ENCODE measurements at places on chromosomes 7 and 10.

GRCh38 chr10:132542819-132543218 is 5.2 kb downstream of the INPP5A start:
- no peak for DNase-seq

DNA sequence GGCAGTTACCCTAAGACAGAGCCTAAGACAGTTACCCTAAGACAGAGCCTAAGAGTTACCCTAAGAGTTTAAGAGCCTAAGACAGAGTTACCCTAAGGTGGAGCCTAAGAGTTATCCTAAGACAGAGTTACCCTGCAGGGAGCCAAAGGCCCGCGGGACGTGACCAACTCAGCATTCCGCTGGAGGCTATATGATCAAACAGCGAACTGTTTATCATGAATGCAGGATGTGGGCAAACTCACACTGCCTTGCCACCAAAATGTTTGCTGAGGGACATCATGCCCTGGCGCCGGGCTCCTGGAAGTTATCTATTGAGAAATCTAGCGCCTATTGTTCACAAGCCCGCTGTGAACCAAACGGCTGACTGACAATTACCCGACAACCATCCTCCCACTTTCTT is 49.9 kb downstream of the BLVRA start:
- DNase-seq, result no peak

DNA sequence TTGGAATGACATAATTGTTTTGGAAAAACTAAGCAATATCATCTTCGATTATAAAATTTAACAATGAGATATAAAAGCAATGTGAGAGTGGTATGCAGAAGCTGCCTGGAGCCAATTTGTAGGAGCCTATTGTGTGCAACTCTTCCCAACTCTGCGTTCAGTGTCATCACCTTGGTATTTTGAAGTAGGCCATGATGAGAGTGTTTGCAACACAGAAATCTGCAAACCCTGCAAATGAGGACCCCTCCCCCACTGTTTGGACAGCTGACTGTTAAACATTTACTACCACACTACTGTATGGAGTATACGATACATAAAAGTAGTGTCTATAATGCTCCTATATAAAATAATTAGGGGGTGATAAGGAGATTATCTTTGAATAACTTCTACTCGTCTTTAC is 531.3 kb downstream of the ATRNL1 start:
- DNase-seq, result no peak

- DNase-seq, result no peak
These were observed 119.5 kb downstream of the GPR158 start for GRCh38 chr10:25294032-25294926.

GRCh38 chr7:732094-732541 is 5.0 kb upstream of the PRKAR1B start:
- DNase-seq, result no peak

- no peak for DNase-seq
These were observed 140.3 kb upstream of the LAMB4 start for GRCh38 chr7:108270385-108271015.

- peak; percentile 91 for DNase-seq
These were observed 13.8 kb upstream of the SEC24C start for GRCh38 chr10:73730153-73730906.

GRCh38 chr7:16847381-16847860 is 34.4 kb downstream of the AGR3 start:
- no peak for DNase-seq

DNA sequence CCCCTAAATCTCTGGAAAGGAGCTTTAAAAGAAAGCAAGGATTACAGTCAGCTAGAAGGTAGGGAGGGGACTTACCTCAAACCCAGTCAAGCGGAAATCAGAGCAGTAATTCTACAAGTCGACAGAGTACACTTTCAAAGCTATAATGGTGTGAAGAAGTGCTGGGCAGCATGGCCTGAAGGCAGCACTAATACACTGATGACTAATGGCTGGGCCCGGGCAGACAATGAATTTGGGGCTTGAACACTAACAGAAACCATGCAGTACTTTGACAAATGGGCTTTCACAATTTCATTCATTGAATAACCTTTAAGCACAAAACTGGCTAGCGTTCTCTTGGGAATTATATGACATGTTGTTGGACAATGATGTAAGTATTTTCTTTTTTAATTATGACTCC is 4.7 kb downstream of the GLI3 start:
- no peak for DNase-seq

- no peak for DNase-seq
These were observed 41.7 kb upstream of the EZH2 start for GRCh38 chr7:148925836-148926235.

- no peak for DNase-seq
These were observed 806.1 kb downstream of the TNS3 start for GRCh38 chr7:46775776-46776175.

GRCh38 chr7:36262309-36263094 is 109.4 kb downstream of the EEPD1 start:
- DNase-seq, result no peak

DNA sequence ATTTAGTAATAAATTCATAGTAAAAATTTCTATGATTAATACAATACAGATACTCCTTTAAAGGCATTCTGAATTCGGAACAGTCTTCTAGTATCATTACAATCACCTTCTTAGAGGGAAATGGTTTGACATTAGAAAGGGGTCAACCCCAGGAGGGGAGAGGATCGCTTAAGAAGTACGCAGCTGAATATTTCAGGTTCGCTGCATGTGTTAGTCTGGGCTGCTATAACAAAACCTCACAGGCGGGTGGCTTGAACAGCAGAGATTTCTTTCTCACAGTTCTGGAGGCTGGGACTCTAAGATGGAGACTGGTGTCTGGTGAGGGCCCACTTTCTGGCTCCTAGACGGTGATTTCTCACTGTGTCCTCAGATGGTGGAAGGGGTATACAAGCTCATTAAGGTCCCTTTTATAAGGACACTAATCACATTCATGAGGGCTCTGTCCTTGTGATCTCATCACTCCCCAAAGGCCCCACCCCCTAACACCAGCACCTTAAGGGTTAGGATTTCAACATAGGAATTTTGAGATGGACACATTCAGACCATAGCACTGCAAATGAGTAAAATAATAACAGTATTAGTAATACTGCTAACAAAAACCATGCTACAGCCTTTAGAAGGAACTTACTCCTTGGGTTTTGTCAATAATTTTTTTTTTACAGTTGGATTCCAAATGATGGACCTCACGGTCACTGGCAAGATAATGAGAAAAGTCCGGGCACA is 34.0 kb downstream of the GNA12 start:
- no peak for DNase-seq

DNA sequence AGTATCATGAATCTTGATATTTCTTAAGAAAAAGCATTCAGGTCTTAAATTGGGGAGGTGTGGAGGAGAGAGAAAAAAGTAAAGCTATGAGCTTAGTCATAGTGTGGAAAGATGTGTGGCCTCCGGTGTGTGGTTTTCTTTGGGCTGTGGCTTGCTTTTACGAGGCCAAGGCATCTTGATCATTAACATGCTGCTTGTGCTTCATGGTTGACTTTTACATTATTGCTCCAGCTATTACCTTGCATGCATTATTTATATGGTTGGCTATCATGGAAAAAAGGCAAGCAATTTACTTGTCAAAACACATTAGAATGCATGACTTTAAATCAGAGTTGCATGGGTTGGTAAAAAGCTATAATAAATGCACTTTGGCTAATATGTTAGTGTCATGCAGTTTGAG is 300.7 kb upstream of the ADARB2 start:
- no peak for DNase-seq

DNA sequence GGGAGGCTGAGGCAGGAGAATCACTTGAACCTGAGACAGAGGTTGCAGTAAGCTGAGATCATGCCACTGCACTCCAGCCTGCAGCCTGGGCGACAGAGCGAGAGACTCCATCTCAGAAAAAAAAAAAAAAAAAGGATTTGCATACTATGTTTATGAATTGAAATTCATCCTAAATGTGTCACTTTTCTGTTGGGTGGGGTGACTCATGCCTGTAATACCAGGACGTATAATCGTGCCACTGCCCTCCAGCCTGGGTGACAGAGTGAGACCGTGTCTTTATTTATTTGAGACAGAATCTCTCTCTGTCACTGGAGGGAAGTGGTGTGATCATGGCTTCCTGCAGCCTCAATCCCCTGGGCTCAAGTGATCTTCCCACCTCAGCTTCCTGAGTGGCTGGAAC is 5.8 kb downstream of the ZNF212 start:
- DNase-seq, result no peak

DNA sequence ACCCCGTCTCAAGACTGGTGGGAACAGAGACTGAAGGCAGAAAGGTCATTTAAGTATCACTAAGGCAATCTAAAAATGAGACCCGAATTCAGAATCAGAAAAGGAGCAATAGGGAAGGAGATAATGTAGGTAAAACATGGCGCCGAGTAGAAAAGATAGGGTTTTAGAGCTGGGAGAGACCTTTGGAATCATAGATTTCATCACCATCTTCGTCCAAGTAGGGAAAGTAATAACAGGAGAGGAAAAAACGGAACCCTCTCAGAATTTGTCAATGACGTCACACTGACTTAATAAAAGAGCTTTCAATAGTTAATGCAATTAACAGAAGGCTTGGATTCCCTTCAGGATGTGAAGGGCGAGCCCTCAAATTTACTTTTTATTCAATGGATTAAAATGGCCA is 1.0 kb upstream of the UBN2 start:
- DNase-seq, result no peak

DNA sequence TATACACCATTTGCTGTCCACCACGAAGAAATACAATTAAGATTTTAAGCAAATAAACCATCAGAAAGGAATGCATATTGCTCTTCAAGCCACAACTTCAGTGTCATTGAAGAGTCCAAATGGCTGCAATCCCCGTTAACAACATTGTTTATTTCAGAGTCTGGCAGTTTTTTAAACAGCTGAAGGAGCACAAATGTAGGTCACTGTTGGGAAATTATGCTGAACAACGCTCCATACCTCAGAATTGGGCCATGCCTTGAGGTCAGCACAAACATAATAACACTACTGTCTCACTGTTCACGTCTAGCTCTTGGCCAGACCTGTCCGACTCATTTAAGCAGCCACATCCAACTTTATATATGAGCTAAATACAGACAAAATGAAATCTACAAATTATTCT is 453.9 kb upstream of the GHITM start:
- no peak for DNase-seq

- no peak for DNase-seq
These were observed 1.9 kb downstream of the DMTF1 start for GRCh38 chr7:87154166-87154565.

DNA sequence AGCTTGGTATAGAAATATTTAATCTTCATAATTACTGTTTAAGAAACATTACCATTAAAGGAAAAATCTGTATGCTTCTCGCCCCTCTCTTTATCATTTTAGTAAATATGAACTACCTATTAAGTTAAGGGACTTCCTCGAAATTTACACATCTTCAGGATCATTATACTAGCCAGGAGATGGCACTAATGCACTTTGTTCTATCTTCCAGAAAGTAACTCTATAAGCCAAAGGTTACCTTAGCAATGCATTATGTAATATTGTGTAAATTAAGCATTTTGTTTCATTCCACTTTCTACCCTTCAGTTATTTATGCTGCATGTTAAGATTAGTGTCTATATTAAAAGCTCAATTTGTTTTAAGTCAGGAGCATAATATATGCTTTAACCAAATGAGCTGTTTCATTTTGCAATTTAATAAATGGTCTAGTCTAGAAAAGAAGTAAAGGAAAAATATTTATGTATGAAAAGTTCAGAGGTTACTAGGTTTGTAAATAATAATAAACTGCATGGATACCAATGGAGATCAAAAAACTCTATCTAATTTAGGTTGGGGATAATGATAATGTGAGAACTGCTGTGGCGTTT is 128.5 kb downstream of the ANKRD7 start:
- DNase-seq, result no peak

DNA sequence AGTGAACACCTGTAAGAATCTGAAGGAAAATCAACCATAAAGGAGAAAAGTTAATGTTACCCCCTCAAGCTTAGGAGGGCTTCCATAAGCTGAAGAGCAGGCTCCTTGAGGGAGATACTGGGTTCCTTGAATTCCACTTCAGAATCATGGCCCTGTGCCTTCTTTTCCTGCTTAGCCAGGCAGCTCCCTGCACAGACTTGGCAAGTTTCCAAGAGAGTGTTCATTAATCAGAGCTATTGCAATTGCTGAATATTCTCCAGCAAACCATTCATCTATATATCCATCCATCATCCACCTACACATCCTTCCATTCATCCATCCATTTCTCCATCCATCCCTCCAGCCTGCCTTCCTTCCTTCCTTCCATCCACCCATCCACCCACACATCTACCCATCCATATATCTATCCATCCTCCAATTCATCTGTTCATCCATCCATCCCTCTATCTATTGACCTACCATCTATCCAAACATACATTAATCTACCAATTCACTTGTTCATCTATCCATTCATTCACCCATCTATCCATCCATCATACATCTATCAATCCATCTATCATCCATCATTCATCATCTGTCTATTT is 574.4 kb downstream of the PTPRN2 start:
- no peak for DNase-seq

DNA sequence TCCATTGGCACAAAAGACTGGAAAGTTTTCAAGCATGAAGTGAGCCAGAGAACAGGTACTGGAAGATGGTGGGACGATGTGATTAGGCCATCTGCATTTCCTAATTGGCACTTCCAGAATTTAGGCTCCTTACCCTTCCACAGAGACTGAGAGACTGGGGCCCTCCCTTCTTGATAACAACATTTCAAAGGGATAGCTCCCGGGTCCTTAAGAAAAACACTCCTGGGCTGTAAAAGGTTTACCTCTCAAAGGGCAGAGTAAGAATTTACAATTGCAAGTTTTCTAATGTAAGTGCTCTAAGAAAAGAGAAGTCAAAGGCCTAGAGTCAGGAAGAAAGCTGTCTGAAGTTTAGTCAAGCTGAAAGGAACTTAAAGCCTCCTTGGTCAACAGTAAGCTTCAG is 559.5 kb upstream of the C7orf33 start:
- no peak for DNase-seq

DNA sequence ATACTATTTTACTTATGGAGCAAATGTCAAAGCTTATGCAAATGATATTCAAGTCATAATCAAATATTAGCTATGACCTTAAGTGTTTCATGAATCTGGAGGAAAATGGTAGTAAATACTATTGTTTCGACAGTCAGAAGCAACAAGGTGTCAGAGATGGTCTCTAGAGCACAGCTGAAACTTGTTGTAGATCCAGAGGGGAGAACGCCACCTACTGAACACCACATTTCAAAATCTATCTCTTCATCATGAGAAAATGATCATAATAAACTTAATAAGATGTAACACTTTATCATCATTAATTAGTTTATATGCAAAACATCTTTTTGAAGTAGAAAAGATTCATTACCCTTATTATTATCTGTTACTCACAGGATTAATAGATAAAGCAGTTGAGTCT is 418.7 kb downstream of the GATA3 start:
- no peak for DNase-seq

GRCh38 chr7:129591868-129592267 is 19.7 kb upstream of the NRF1 start:
- no peak for DNase-seq

DNA sequence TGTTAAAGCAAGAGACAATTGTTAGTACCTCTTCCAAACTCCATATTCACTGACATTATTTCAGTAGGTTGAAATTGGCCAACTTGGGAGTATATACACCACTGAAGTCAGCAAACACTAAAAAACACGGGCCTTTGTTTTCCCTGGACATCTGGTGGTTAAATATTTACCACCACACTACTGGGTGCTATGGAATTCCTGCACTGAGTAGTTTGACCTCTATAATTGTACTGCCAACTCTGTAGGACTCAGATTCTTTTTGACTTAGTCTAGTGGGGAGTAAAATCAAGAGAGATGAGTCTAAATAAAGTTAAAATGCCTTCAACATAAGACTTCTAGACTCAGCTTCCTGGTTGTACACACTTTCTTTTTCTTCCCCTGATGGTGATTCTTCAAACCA is 41.3 kb upstream of the TES start:
- DNase-seq, result no peak
